ENCODE measurements at places on chromosomes 5 and 9.
A peak's percentile ranks its signal among the peaks of the same experiment; 100 is the strongest.

GRCh38 chr5:133238426-133239205 lies 186.8 kb downstream of the HSPA4 start:
- no peak for DNase-seq

DNA sequence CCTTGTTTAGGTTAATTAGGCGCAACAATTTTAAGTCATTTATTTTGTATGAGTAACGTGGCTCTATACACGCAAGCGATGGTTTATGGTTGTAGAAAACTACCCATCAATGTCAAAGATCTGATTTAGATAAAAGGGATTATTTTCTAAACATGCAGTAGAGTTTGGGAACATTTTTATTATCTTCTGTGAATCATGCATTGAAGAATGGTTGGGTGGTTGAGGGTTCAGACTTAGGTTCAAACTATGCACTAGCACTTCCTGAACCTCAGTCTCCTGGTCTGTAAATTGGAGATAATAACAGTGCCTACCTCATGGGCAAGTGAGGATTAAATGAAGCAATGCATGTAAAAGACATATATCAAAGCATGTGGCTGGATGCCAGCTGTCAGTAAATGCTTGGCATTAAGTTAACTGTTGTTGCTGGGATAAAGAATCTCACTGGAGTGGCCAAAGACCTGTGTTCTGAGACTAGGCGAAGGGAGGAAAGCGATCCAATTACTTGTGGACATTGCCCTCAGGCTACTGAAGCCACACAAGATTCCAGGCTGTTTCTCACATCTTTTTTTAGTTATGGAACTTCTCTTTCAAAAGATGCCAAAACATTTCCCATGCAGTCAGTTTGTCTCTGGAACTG lies 1.1 kb upstream of the OTULINL start:
- no peak for DNase-seq

GRCh38 chr9:4382722-4383317 lies 83.0 kb upstream of the GLIS3 start:
- DNase-seq: peak; percentile 34

- no peak for DNase-seq
Observed at GRCh38 chr5:108266242-108266641, 115.7 kb downstream of the FBXL17 start.

DNA sequence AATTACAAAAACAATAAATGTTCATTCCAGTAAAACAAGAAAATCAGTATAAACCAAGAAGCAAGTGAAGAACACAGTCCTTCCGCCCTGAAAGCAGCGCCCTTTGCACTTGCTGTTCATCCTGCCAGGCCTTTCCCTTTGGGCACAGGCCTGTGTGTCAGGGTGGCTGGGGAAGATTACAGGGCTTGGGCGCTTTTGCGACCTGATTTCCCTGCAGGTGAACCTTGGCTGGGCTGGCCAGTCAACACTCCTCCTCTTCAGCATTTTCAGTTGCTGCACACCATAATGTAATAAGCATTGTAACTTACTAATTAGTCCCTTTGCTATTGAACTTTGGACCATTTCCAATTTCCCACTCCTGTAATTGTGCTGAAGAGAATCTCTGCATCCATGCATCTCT lies 38.6 kb upstream of the TDRD7 start:
- DNase-seq: no peak

- no peak for DNase-seq
Observed at GRCh38 chr5:88518131-88519016, 249.7 kb upstream of the TMEM161B start.

DNA sequence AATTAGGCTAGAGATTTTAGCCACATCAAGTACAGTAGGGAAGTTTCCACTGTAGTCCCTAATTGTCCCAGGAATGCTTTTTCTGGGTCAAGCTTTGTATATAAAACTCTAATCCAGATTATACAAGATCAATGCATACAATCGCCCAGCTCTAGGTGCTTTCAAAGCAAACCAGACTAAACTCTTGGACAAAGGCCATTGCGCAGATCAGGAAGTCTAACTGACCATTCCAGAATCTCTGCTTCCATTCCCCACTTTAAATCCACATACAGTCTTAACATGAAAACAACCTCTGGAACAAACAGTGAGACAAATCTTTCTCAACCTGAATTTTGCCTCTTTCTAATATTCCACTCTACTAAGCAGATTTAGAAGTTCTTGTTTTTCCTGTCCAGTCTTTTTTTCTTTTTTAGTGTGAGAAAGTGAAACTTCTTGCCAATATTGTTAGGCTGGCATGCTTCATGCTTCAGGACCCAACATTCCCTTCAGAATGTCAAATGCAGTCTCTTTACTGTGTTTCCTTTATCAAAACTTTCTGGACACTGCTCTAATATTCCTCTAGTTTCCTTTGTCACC lies 76.1 kb downstream of the ITGA1 start:
- DNase-seq: no peak
